ENCODE measurements at places on chromosomes 6 and 20.

GRCh38 chr6:53263917-53264316, 84.8 kb downstream of the ELOVL5 start:
- no peak for DNase-seq

- DNase-seq, result no peak
Measured at GRCh38 chr6:155440398-155441111, 15.1 kb downstream of the NOX3 start.

GRCh38 chr20:63335711-63336110, 25.4 kb downstream of the CHRNA4 start:
- no peak for DNase-seq

DNA sequence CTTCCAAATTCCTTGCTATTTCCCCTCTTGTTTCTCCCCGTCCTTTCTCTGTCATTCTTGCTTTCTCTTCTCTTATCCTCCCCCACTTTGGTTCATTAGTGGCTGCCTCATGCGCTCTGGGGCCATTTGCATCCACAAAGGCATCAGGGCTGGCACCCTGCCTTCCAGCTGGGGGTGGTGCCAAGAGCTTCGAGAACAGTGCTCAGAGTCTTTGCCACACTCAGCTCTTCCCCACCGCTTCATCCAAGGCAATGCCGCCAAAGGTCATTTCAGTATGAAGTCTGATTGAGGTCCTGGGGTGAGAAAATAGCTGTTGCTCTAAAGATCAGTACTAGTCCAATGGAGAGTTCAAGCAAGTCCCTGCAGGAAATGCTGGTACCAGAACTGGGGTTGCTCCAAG, 22.7 kb downstream of the OLIG3 start:
- no peak for DNase-seq

DNA sequence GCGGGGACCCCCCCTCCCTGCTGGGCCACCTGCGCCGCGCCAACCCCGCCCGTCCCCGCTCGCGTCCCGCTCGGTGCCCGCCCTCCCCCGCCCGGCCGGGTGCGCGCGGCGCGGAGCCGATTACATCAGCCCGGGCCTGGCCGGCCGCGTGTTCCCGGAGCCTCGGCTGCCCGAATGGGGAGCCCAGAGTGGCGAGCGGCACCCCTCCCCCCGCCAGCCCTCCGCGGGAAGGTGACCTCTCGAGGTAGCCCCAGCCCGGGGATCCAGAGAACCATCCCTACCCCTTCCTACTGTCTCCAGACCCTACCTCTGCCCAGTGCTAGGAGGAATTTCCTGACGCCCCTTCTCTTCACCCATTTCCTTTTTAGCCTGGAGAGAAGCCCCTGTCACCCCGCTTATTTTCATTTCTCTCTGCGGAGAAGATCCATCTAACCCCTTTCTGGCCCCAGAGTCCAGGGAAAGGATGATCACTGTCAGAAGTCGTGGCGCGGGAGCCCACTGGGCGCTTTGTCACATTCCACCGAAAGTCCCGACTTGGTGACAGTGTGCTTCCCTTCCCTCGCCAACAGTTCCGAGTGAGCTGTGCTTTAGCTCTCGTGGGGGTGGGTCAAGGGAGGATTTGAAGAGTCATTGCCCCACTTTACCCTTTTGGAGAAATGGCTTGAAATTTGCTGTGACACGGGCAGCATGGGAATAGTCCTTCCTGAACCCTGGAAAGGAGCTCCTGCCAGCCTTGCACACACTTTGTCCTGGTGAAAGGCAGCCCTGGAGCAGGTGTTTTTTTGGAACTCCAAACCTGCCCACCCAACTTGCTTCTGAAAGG, 2.1 kb downstream of the VEGFA start:
- peak; percentile 83 for DNase-seq

DNA sequence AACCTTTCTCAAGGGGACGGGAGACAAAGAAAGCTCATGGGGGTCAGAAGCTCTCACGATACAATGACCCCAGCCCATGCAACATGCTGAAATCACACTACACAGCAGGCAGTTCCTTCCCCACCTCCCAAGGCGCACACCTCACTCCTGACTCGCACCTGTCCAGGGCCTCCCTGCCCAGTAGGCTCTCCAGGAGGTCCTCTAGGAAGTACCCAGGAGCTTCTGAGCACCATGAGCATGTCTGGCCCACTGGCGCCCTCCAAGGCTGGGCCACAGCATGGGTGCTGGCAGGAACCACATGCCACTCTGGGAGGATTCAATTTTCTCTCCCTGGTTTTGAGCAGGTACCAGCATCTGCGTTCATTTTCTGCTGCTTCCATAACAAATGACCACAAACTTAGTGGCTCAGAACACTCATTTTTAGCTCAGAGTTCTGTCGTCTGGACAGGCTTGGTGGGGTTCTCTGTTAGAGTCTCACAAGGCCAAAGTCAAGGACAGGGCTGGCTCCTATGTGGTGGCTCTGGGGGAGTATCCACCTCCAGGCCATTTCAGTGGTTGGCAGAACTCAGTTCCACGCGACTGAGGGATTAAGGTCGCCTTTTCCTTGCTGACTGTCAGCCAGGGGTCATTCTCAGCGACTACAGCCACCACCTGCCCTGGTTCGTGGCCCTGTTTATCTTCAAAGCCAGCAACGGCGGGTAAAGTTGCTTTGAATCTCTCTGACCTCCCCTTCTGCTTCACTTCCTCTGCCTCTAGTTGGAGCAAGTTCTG, 32.7 kb downstream of the ACSS1 start:
- DNase-seq, result no peak

- peak; percentile 37 for DNase-seq
Measured at GRCh38 chr6:6003621-6004366, 2.9 kb downstream of the NRN1 start.

GRCh38 chr6:37688078-37688850, 9.4 kb downstream of the MDGA1 start:
- no peak for DNase-seq

DNA sequence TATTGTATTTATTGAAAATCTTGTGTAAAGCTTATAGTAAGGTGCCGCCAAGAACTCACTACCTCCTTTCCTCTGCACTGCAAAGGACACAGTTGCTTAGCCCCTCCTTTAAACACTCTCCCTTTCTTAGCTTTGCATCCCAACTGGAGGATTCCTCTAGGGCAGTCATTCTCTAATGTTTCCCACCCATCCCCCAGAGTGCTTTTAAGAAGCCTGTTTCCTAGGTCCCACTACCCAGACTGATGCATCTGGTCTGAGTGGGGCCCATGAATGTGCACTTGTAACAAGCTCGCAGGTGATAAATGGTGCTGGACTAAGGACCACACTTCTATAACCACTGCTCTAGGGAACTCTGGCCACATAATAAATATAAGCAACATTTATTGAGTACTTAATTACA, 55.2 kb downstream of the B4GALT5 start:
- DNase-seq, result no peak

DNA sequence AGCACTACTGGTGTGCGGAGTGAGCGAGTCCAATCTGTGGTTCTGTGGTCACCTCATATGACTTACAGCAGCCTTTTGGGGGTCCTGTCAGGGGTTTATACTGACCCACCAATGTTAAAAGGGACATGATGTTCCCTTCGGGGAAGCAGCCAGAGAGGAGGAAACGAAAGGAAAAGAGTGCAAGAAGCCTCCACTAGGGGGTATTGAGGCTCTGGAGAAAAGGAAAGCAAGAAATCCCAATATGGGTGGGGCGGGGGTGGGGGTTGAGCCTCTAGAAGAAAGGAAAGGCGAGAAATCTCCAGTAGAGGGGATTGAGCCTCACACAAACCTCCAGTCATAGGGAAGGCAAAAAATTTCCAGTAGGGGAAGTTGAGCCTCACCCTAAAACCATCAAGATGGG, 249.3 kb upstream of the ECI2 start:
- DNase-seq, result no peak

DNA sequence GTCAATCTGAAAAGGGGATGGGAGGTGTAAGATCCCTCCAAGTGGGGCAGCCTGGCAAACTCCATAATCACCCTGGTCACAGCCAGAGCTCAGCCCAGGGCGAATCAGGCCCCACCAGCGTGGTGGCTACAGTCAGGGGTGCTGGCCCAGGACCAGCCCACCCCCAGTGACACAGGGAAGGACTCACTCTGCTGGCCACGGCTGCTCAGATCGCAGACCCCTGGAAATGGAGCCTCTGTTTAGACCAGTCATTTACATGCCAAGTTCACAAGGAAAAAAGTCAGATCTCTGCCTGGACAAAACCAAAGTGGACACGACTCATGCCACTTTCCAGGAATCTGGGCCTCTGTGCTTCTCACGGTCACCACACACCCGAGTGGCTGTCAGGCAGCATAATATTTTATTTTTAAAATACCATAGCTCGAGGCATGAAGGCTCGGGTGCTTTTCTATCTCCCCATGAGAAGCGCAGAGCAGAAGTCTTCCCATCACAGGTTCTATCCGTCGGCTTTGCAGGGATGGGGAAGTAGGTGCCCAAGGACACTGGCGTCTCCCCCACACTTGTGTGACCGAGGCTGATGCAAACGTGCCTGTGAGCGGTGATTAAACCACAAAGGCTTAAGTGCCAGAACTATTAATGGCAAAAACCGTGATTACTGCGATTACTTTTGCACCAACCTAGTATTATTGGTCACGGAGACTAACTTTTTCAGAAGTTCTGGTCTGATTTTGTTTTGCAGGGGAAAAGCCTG, 13.0 kb downstream of the PXDC1 start:
- no peak for DNase-seq

DNA sequence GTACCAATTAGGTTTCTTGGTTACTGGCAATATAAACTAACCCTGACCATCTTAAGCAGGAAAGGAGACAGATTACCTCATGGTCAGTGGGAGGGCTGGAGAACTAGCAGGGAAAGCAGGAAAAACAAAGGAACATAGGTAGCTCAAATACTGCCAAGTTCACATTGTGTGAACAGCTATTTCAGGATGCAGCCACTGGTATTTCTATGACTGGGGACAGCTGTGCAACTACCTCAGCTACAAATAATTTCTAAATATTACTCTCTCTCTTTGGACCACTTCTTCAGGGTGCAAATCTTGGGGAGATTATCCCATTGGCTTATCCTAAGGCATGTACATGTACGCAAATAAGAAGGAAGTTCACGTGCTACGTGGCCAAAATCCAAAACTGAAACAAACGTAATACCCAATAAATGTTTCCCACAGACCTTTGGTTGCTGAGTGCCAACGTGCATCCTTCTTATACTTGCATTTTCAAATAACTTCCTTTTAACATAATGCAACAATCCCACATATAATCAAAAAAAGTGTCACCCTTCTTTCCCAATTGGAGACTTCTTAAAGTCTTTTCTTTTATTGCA, 180.9 kb downstream of the PHF3 start:
- no peak for DNase-seq

- DNase-seq, result no peak
Measured at GRCh38 chr6:63549076-63549475, 23.2 kb upstream of the LOC128125822 start.

- DNase-seq, result no peak
Measured at GRCh38 chr6:40845553-40845952, 193.5 kb downstream of the UNC5CL start.

DNA sequence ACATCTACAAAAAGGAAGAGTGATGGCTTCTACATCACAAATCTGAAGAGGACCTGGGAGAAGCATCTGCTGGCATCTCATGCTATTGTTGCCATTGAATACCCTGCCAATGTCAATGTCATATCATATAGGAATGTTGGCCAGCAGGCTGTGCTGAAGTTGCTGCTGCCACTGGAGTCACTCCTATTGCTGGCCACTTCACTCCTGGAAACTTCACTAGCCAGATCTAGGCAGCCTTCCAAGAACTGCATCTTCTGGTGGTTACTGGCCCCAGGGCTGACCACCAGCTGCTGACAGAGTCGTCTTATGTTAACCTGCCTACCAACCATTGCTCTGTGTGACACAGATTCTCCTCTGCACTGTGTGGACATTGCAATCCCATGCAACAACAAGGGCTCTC, 111.8 kb downstream of the PERP start:
- no peak for DNase-seq

GRCh38 chr6:151434369-151434768, 17.6 kb downstream of the RMND1 start:
- no peak for DNase-seq

DNA sequence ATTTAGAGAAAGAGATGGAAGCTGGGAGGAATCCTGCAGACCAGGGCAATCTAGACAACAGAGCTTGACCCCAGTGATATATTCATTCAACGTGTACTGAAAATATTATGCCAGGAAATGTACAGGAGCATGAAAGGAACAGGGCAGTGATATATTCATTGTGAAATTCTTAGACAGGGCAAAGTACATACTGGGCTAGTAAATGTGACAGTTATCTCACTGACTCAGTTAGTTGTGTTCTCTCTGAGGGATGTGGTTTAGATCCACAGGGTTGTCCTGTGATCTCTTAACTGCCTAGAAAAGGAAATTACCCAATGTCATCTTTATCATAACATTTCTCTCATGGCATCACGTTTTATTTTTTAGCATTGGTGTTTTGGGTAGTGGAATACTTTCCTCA, 891.3 kb downstream of the EYS start:
- DNase-seq, result no peak

GRCh38 chr6:45477790-45478189, 100.1 kb upstream of the SUPT3H start:
- DNase-seq, result no peak

DNA sequence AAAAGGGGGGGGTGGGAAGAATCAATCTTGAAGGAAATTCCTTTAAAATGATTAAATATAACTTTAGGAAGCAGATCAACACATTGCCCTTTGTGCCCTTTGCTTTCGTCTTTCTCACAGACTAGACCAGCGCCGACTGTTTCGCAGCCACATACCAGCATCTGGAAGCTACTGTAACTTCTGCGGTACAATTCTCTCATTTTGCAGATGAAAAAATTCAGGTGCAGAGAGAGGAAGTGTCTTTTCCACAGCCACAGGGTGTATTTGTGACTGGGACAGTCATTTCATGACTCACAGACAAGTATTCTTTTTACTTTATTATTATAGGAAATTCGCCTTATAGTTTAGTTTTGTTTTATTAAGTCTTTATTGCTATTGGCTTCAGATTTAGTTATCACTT, 84.2 kb downstream of the UST start:
- DNase-seq, result peak; percentile 21

DNA sequence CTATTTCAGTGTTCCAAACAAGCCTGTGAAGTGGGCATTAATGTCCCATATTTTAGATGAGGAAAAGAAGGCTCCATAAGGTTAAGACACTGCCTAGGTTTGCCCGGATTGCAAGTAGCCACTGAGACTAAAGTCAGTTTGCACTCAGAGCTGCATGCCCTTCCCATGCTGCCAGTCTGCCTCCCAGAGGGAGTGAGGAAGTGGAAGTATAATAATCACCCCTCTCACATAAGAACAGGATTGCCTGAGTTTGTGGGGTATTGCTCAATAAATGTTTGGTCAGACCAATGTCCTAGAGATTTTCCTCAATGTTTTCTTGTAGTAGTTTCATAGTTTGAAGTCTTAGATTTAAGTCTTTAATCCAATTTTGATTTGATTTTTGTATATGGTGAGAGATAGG, 43.9 kb upstream of the CLIC5 start:
- DNase-seq, result no peak

GRCh38 chr20:19802492-19803158, 44.6 kb downstream of the RIN2 start:
- DNase-seq, result no peak
